ENCODE measurements at places on chromosomes 5 and 9.

DNA sequence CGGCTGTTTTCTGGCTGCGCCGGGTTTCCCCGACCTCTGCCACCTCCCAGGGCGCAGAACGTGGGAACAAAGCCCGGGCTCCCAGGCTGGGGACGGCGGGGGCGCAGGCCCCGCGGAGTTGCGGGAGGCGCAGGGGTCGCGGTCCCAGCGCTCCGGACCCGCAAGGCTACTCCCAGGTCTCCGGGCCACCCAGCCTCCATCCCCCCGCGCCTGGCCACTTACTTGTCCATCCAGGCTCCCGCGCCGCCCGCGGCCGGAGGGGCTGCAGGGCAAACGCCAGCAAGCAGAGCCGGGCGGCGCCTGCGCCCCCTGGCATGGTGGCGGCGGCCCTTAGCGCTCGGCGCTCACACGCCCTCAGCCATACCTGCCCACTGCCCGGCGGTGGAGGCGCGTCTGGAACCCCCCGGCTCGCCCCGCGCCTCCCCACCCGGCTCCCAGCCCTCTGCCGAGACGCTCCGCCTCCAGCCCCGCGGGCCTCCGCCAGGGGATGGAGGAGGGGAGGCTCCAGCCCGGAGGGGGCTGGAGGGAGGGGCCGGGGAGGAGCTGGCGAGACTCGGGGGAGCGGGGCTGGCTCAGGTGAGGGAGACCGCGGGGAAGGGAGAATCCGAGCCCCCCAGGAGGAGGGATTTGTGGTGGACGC, at the start of gene ADAM19:
TSS of gene ADAM19 (minus strand) at position 395 of the 640 bp plus-strand sequence. CDS start at position 316, 79 bp downstream.
- DNase-seq = peak; percentile 46

DNA sequence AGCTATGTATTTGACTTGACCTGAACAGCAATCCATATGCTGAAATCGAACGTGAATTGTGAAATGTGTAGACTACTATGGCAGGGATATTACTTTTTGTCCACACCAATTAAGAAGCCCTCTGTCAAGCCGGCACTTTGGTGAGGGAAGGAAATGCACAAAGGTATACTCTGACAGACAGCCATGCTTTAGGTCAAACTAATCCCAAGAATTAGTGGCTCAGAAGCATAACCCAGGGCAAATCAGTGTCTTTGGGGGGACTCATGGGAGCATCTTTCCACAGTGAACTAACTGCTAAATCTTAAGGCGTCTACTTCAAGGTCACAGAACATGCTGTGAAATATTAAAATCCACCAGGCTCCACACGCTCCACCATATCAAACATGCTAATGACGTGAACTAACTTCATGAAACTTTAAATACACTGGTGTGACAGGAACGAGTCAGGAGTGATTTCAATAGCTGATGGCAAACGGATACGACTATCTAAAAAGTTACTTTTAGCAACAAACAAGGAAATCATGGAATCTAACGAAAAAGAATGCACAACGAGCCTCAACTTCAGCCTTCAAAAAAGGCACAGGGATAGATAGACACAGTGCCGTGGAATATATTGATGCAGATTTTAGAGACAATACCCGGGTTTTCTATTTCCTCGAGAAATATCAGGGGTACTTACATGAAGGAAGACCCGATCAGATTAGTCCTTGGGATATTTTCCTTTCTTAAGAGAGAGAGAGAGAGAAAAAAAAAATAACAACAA, 527 bp downstream of the MEF2C start:
- no peak for DNase-seq

DNA sequence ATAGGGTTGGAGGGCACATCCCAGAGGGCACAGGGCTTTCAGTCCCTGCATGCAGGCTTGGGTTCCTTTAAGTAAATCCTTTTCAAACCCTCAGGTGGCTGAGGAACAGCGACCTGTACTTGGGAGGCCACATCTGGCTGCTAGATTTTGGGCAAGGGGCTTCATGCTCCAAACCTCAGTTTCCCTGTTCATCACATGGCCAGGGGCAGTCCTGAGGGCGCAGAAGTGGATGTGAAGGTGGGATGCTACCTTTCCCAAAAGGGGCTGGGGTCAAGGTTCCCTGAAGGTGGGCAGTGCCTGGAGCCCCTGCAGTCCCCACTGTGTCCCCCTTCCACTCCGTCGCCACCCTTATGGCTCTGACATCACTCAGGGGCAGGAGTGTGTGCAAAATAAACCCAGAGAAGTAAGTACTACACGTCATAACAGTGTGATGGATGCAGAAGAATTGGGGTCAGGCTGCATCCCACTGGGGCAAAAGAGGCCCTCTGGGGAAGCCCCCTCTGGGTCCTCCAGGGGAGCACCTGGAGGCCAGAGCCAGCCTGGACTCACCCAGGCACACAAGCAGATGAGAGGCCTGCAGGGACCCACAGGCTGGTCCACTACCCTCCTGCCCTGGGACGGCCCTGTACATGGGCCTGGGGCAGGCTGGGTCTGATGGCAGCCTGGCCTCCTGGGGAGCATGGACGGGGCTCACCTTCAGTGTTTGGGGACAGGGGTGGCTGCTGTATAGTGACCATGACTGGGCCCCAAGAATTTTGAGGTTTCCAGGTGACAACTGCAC, 1.9 kb upstream of the CARD19 start:
- no peak for DNase-seq

GRCh38 chr5:133251296-133252132, 199.7 kb downstream of the HSPA4 start:
- DNase-seq = no peak

GRCh38 chr5:35010676-35011075, 37.1 kb downstream of the AGXT2 start:
- no peak for DNase-seq

DNA sequence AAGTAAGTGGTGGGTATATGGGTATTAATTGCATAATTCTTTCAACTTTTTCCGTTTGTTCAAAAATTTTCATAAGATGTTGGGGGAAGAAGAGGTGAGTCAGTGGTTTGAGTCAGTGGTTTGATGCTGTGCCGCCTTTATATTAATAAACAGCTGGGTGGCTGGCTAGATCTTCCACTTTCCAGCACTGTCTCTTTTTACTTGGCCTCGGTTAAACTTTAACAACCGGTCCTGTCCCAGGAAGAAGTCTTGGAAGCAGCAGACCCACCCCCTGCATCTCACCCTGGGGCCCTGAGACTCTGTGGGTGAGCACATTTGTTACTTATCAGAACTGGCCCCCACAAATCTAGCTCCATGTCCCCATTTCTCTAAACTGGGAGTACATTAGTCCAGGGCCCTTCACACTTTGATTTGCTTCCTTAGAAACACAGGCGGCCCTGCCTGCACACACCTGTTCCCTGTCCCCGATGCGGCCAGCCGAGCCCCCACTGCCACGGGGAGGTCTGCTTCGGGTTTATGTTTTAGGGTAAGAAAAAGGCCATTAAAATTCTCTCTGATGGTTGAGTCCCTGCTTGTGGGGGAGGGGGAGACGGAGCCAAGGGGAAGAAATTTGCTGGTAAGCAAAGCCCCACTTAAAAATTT, 90.7 kb downstream of the PTCH1 start:
- no peak for DNase-seq

DNA sequence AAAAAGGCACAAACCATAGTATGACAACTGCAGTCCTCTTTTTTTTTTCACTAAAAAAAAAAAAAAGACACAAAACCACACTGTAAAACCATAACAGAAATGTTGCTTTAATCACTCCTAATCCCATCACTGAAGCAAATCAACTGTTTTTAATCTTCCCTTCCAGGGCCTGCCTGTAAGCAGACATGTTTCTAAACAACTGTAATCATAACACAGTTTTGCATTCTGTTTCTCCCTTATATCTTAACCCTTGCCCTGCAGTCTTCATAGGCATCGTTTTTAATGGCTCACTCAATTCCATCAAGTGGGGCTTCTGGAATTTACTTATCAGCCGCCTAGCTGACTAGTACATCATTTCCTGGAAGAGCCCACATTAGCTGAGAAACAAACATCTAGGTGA, 111.0 kb upstream of the SLC25A48 start:
- DNase-seq = no peak

- DNase-seq = no peak
These were observed 549.0 kb upstream of the ZNF608 start for GRCh38 chr5:125295405-125295872.

DNA sequence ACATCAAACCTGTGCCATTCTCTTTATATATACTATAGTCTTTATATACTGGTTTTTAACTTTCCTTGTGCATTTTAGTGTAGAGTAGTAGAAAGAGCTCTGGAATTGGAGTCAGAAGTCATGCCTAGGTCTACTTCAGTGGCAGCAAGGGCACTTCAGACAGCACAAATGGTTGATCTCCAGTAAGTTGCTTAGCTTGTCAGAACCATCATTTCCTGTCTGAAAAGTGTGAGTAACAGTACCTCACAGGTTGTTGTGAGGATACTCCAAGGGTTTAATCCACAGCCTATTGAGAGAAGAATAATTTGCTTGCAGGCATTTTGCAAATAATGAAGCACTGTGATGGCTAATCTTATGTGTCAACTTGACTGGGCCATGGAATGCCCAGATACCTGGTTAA, 95.8 kb upstream of the NR4A3 start:
- DNase-seq = no peak

DNA sequence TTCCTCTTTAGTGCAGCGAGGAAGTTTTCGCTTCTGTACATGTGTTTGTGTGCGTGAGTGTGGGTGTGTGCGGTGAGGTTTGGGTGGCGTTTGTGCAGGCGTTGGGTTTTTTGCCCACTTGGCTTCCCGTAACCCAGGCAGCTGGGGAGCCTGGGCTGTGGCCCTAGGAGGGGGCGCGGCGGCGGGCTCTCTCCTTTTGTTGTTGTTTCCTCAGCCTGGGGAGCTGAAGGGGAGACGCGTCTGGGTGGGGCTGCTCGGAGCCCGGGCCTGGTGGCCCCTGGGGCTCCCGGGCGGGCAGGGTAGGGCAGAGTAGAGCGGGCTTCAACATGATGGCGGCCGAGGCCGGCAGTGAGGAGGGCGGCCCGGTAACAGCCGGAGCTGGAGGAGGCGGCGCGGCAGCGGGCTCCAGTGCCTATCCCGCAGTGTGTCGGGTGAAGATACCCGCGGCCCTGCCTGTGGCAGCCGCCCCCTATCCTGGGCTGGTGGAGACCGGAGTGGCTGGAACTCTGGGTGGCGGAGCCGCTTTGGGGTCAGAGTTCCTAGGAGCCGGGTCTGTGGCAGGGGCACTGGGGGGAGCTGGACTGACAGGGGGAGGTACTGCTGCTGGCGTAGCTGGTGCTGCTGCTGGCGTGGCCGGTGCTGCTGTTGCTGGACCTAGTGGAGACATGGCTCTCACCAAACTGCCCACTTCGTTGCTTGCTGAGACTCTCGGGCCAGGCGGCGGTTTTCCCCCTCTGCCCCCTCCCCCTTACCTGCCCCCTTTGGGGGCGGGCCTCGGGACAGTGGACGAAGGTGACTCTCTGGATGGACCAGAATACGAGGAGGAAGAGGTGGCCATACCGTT, 665 bp downstream of the RASA1 start:
- peak; percentile 34 for DNase-seq

DNA sequence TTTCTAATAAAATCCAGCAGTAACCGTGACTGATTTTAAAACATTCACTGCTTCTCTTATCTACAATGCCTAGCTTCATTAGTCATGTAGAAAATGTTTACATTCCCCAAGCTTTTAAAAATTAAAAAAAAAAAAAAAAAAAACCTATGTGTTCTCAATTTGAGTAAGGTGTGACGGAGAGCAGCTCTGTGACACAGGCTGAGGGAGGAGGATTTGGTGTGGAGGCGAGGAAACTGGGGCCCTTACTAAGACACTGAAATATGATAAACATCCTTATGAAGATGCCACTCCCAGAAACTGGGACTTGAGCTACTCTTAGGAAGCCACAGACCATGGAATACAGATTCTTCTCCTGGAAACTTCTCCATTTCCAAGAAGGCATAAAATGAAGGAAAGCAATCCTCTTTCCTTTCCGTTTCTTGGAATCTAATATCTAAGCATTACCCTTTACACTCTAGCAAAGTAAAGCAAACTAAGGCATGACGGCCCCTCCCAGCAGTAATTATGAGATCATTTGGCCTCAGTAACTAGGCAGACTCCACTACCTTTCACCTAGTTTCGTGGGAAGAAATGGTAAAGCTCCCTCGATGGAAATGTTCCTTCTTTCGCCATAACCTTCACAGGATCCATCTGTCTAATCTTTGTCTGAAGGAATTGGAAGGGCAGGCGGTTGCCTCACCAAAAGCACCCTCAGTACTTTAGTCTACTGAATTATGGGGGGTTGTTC, 23.5 kb downstream of the GRAMD2B start:
- DNase-seq = no peak

DNA sequence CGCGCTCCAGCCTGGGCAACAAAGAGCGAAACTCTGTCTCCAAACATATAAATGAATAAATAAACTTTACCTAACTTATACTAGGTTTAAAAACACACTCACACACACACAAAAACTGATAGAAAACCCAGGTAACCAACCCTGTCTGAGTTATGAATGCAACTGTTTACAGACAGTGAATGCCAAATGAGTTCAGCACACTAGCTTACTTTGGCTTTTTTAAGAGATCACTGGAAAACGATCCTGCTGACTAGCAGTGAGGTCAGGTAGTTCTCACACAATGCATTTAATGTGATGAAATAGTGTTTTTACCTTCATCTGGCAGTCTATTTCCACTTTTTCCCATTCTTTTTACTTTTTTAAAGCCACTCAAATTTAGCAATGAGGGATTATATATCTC, 22.4 kb downstream of the FAF2 start:
- no peak for DNase-seq

GRCh38 chr5:174798551-174798951, 74.2 kb downstream of the MSX2 start:
- no peak for DNase-seq
